ENCODE measurements at places on chromosomes 7 and 10.

DNA sequence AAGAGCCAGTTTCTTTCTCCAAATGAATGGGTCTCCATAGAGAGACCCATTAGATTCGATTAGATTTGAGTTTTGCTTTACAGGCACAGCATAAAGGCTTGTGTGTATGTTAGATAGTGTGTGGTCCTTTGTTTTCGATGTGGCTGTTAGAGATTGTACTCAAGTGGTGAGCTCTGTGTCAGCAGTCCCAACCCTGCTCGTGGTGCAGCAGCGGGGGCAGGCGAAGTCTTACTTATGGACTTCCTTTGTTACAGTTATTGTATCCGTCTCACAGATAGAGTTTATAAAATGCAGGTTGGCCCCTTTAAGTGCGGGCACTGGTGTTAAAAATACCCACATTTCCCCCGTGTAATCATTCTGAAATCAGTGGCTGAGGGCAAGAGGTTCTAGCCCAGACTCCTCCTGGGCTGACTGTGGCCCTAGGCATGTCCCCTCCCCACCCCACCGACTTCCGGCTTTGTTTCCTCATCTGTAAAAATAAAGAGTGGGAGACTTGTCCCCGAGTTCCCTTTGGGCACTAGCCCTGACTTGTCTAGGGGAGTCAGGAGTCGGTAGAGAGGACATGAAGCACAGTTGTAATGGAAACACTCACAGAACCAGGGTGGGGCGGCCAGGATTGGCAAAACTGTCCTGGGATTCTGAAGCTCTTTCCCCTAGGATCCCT, 28.6 kb downstream of the MTURN start:
- peak; percentile 58 for DNase-seq

DNA sequence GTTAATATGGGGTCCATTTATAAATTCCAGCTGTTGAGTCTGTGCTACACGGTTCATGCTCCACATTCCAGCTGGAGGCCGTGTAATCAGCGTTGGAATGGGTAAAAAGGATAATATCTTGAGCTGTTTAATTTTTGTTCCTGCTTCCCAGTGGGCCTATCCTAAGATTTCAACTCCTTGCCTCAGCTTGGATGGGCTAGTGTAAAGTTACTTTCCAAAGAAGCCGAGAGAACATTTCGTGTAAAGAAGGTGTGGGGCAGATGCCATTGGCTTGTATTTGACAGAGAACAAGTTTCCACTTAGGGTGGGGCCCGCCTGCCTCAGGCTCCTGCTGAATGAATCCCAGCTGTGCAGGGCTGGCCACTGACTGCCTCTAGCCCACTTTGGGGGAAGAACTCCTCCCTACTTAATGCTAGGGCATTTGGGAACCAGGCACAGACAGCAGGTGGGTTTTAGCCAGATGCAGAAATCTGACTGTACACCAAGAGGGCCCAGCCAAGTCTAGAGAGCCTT, 125.9 kb upstream of the LYZL2 start:
- DNase-seq, result no peak

DNA sequence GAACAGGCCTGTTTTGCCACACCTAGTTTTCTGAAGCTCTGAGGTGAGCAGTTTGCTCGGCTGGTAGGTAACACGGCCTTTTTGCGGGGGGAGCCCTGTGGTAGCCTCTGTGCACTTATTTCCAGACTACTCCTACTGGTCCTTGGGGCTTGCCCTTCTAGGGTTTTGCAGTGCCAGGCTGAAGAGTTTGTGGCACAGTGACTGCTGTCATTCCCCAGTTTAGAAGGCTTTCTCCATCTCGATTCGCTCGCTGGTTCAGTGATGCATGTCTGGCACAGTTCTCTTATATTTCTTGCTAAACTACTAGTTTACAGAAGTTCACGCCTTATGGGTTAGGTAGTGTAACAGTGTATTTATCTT, 711 bp downstream of the KIF20B start:
- DNase-seq, result no peak

- DNase-seq, result no peak
Measured at GRCh38 chr10:77274046-77274795, 363.4 kb downstream of the KCNMA1 start.

Data from anterior cingulate cortex (tissue), 58 donors.